ENCODE measurements at places on chromosomes 1 and 21.
A peak's percentile ranks its signal among the peaks of the same experiment; 100 is the strongest.

- H3K4me1 ChIP-seq = no peaks in the 10 kb centered on the region
- H3K4me3 ChIP-seq = no peak overlapping the region
- no peaks in the 10 kb centered on the region for H3K36me3 ChIP-seq
These were observed 27.8 kb downstream of the TAS1R2 start for GRCh38 chr1:18831656-18832055.

GRCh38 chr21:17189963-17190362 is 322.9 kb upstream of the CXADR start:
- no peaks in the 10 kb centered on the region for H3K27me3 ChIP-seq
- H3K36me3 ChIP-seq = no peaks in the 10 kb centered on the region
- no peak overlapping the region for H3K4me3 ChIP-seq
- H3K4me1 ChIP-seq = no peaks in the 10 kb centered on the region
- DNase-seq = no peak

- H3K4me1 ChIP-seq = peaks cover 51% of the 10 kb centered on the region
- H3K27ac ChIP-seq = no peak overlapping the region
- H3K4me3 ChIP-seq = no peak overlapping the region
- no peaks in the 10 kb centered on the region for H3K27me3 ChIP-seq
- DNase-seq = no peak
- H3K36me3 ChIP-seq = peaks cover 17% of the 10 kb centered on the region
These were observed 18.8 kb downstream of the AGRN start for GRCh38 chr1:1038694-1039093.

GRCh38 chr1:210587566-210587965 is 258.9 kb downstream of the HHAT start:
- H3K27ac ChIP-seq = no peak overlapping the region
- no peak overlapping the region for H3K4me3 ChIP-seq
- H3K36me3 ChIP-seq = no peaks in the 10 kb centered on the region
- H3K4me1 ChIP-seq = no peaks in the 10 kb centered on the region
- no peaks in the 10 kb centered on the region for H3K27me3 ChIP-seq

DNA sequence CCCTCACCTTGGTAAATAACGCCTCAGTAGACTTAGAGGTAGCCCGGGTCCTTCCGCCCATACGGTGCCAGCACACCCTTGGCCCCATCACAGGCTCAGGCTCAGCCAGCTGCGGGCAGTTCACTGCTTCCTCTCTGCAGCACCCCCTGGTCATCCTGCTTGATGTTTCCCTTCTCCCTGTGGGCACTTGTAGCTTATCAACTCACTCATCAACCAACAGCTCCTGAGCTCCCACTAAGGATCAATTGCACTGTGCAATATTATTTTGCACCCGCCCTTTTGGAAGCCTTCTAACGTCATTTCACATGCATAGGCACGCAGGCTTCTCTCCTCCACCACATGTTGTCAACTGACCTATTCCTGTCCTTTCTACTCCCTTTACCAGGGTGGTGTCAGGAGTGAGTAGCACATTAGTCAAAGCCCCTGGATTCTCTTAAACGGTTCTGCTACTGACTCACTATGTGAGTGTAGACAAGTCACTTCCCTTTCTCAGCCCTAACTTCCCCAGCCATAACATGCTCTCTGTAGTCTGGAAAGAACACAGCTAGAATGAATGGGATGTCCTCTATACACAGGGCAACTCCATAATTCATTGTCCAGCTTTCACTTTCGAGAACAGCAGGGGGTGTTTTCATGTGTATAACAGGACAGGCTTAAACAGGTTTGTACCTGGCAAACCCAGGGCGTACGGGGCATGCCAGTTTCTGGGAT is 47.1 kb upstream of the IRF2BP2 start:
- H3K4me3 ChIP-seq = peak overlapping the region; percentile 24
- H3K27me3 ChIP-seq = no peaks in the 10 kb centered on the region
- H3K36me3 ChIP-seq = no peaks in the 10 kb centered on the region
- no peak for DNase-seq

DNA sequence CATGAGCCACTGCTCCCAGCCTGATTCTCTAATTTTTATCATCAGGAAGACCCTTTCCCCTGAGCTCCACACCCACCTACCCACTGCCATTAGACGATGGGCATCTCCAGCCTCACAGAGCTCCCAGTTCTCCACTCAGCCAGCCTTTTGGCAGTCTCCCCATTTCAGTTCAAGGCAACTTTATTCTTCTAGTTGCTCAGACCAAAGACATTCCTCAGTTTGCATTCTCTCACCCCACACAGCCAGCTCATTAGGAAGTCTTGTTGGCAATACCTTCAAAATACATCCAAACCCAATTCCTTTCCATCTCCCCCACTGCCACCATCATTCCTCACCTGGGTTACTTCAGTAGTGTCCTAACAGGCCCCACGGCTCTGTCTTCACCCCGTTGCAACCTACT is 53.4 kb upstream of the COX20 start:
- H3K4me1 ChIP-seq = no peaks in the 10 kb centered on the region
- H3K27me3 ChIP-seq = no peaks in the 10 kb centered on the region
- H3K27ac ChIP-seq = no peak overlapping the region
- H3K36me3 ChIP-seq = no peaks in the 10 kb centered on the region
- no peak overlapping the region for H3K4me3 ChIP-seq
- DNase-seq = no peak

- H3K4me1 ChIP-seq = no peaks in the 10 kb centered on the region
- no peaks in the 10 kb centered on the region for H3K27me3 ChIP-seq
- no peak overlapping the region for H3K4me3 ChIP-seq
- no peak overlapping the region for H3K27ac ChIP-seq
These were observed 64.4 kb upstream of the GJA5 start for GRCh38 chr1:147824798-147825197.

DNA sequence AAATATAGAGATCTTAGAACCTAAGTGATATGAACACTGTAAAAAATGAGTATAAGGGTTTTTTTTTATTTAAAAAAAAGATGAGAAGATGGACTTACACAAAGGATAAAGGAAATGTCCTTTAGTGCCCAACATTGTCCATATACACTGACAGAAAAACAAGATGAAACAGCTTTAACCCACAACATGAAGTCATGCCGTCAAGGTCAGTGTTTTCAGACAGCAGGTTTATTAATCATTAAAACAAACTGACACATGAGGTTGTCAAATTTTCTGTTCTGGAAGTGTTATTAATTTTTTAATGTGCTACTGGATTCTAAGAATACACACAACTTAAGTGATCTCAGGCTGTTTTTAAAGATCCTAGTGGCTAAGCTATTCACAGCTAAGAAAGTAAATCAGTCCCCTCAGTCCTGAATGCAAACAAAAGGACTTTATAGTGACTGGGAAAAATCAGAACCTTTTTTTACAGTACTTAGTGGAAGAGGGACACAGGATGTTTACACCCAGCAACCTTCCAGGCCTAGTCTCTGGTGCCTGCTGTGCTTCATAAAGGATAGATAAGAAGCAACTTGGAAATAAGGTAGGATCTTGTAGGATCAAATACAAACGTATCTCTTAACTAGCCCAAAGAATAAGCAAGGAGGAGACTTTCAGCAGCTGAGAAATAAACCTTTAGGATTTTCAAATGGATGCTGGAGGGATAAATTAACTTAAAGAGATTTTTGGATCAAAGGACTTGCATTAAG is 21.9 kb upstream of the PKN2 start:
- no peaks in the 10 kb centered on the region for H3K27me3 ChIP-seq
- no peak for DNase-seq
- H3K36me3 ChIP-seq = no peaks in the 10 kb centered on the region
- no peak overlapping the region for H3K4me3 ChIP-seq
- no peaks in the 10 kb centered on the region for H3K4me1 ChIP-seq
- no peak overlapping the region for H3K27ac ChIP-seq

DNA sequence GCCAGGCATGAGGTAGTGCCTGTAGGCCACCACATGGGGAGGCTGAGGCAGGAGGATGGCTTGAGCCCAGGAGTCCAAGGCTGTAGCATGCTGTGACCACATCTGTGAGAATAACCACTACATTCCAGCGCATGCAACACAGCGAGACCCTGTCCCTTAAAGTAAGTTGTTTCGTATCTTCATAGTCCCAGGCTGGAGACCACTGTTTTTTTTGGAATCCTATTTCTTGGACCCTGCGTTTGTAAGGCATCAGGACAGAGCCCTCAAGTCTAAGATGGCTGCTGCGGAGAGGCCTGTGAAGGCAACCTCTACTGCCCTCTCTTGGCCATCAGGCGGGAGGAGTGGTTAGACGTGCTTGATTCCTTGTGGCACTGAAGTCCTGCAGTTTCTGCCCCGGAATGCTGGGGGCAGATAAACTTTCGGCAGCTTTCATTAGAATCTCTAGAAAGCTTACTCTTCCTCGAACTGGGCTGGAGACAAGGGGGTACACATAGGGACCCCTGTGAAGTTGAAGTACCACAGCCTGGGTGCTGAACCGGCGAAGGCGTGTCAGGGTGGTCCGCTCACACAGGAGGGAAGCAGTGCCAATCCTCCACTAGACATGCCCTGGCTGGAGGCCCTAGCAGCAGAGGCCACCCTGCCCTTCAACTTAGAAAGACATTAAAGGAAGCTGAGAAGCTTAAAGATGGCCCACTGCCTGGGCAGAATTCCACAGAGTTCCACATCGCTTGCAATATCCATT is 36.6 kb downstream of the RABIF start:
- no peaks in the 10 kb centered on the region for H3K27me3 ChIP-seq
- H3K4me3 ChIP-seq = no peak overlapping the region
- DNase-seq = no peak
- H3K4me1 ChIP-seq = peaks cover 21% of the 10 kb centered on the region

- no peaks in the 10 kb centered on the region for H3K4me1 ChIP-seq
- H3K4me3 ChIP-seq = no peak overlapping the region
- H3K27ac ChIP-seq = peak overlapping the region; percentile 14
- DNase-seq = no peak
- H3K36me3 ChIP-seq = no peaks in the 10 kb centered on the region
These were observed 12.1 kb upstream of the LINGO4 start for GRCh38 chr1:151817353-151817730.

- no peaks in the 10 kb centered on the region for H3K36me3 ChIP-seq
- peaks cover 9% of the 10 kb centered on the region for H3K4me1 ChIP-seq
- H3K27ac ChIP-seq = no peak overlapping the region
- no peaks in the 10 kb centered on the region for H3K27me3 ChIP-seq
- H3K4me3 ChIP-seq = no peak overlapping the region
These were observed 155.6 kb upstream of the KLHDC7A start for GRCh38 chr1:18325136-18325535.

Measured in esophagus squamous epithelium (tissue), 5 donors.